ENCODE measurements at places on chromosomes 1 and 21.

DNA sequence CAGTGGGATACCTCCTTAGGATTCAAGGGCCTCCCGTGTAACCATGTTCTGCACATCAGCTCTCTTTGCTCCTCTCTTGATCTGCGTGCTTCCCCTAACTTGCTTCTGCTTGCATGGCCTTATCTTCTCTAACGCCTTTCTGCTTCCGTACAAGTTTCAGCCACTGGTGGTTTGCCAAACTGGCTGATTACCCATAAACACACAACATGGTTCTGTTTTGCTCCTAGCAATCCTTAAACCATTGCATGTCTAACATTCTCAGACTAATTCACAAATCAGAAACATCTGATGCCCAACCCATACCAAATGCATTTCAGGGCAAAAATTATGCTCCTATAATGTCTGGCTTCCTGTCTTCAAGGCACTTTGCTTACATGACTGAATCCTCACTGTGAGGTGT lies 166.4 kb downstream of the PBX1 start:
- DNase-seq, result no peak

DNA sequence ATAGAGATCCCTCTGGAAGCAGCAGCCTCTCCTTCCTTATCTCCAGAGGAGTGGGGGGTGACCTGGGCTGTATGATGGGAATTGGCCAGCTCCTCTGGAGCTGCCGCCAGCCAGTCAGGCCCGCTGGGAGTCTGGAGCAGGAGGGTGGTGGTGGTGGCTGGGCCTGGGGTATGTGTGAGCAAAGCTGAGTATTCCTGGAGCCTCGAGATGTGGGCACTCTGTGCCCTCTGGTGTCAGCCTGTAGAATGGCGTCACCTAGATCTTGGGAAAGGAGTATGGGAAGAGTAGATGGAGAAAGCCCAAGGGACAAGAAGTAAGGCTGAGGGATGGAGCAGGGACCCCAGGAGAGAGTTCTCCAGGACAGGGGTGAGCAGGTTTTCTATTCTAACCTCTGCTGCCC lies 16.0 kb downstream of the VANGL2 start:
- DNase-seq, result peak; percentile 28

DNA sequence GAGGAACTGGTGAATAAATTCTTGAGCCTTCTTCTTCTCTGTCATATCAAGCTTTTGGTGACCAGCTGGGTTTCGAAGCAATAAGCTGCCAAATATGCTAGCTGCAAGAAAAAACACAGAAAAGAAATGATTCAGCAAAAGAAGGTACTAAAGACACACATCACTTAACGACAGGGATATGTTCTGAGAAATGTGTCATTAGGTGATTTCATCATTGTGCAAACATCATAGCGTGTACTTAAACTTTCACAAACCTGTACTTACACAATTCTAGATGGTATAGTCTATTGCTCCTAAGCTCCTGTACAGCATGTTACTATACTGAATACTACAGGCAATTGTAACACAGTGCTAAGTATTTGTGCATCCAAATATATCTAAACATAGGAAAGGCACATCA lies 2.9 kb upstream of the MTF1 start:
- no peak for DNase-seq

- DNase-seq, result no peak
These were observed 5.1 kb upstream of the DESI2 start for GRCh38 chr1:244647819-244648218.

DNA sequence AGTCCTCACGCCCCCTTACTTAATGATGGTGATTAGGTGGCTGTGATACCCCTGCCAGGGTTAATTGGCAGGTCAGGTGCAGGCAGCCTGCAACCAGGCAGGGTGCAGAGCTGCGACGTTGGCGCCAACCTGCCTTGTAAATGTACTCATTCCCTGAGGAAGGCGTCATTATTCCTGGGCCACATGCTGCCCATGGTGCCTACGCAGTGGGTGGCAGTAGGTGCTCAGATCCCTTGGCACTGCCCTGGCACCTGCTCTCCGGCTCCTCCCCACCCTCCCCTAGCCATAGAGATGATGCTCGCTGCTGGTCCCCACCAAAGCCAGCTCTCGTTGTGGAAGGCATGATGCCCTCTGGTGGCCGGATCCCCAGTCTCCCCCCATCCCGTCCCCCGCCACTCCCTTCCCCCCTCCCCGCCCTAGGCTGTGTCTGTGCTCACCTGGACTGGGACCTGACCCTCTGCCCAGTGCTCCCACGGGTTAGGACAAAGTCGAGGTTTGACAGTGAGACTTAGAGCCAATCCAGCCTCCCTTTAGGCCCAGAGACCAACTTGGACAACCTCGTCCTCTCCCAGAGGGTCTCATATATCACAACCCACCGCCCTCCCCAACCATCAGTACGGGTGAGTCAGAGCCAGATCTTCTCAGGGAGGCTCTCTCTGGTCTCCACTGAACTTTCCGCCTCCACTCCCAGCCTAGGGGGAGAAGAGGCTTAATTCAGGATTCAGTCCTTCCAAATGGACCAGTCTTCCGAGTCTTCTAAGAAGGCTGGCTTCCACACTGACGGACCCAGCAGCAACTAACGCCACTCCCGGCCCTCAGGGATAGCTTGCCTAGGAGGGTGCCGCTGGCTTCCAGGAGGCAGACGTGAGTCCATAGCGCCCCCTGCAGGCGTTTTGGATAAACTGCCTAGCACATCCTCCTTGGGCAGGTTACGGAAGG lies 5.7 kb downstream of the KRTCAP2 start:
- peak; percentile 59 for DNase-seq

DNA sequence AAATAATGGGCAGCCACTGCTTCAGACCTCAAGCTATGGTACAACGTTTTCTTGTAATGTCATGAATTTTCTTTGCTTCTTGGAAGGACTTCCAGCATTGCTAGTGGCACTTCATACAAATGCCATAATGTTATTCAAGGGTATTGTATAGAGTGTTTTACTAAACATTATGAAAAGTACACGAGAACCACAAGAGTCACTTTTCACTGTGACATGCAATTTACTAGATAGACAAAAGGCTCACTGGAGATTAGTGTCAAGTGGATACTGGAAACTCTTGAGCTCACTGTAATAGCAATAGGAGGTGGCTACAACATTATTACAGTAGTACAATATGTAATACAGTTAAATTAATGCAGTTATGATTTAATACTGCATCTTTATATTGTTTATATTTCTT lies 5.3 kb upstream of the OLFM3 start:
- DNase-seq, result no peak

DNA sequence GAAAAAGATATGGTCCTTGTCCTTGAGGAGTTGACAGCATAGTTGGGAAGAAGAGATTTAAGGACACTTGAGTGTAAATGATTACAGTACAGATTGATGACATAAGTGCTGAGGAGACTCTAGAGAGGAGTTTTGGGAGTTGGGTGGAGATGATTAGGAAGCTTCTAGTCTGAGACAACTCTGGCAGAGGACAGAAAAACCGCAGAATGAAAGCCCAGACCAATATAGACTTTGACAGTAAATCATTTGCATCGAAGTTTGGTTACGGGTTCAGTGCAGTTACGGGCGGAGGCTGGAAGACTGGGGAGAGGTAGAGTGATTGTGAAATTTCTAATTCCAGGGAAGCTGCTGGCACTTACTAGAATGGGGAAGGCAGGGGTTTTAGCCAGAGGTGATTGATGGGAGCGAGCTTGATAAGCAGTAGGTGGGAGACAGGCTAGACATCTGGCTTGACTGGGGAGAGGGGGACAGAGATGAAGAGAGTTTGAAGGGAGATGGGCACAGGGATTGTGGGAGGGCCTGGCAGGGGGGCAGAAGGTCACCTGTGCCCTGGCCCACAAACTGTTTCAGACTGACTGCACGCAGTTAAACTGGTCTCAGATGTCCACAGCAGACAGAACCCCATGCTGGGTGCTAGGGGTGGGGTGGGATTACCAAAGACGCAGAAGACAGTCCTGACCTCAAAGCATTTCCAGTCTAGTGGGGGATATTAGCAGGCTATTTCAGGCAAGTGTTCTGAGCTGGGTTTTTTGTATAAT lies 20.1 kb downstream of the SH2D2A start:
- no peak for DNase-seq

GRCh38 chr1:25520446-25521061 lies 22.9 kb upstream of the LDLRAP1 start:
- peak; percentile 38 for DNase-seq

GRCh38 chr1:90821788-90822359 lies 104.8 kb upstream of the BARHL2 start:
- no peak for DNase-seq

DNA sequence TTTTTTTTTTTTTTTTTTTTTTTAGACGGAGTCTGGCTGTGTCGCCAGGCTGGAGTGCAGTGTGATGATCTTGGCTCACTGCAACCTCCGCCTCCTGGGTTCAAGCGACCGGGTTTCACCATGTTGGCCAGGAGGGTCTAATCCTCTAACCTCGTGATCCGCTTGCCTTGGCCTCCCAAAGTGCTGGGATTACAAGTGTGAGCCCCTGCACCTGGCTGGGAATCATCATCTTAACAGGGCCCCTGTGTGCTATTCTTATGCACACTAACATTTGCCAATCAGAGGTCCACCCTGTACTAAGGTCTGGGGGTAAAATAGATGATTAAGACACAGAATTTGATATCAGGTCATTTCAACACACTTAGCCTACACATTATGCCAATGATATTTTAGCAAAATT lies 278.7 kb upstream of the CHRM3 start:
- no peak for DNase-seq

Measured in foreskin melanocyte (primary cell).